ENCODE measurements at places on chromosomes 2 and 18.

DNA sequence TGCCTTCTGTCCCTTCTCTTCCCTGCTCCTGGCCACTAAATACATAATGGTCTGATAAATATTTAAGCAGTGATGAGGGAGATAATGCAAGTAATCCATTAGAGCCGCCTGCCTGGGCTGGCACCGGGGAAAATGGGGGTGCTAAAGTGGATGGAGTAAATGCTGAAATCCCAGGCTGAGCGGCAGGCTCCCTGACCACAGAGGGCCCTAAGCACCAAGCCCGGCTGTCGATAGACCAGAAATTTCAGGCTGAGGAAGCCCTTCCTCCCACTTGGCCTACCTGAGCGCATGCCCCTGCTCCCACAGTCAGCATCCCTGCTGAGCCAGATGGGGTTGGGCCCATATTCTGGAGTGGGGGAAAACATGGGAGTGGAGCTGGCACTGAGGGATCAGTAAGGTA is 197.5 kb upstream of the SKOR2 start:
- no peak for ATAC-seq

DNA sequence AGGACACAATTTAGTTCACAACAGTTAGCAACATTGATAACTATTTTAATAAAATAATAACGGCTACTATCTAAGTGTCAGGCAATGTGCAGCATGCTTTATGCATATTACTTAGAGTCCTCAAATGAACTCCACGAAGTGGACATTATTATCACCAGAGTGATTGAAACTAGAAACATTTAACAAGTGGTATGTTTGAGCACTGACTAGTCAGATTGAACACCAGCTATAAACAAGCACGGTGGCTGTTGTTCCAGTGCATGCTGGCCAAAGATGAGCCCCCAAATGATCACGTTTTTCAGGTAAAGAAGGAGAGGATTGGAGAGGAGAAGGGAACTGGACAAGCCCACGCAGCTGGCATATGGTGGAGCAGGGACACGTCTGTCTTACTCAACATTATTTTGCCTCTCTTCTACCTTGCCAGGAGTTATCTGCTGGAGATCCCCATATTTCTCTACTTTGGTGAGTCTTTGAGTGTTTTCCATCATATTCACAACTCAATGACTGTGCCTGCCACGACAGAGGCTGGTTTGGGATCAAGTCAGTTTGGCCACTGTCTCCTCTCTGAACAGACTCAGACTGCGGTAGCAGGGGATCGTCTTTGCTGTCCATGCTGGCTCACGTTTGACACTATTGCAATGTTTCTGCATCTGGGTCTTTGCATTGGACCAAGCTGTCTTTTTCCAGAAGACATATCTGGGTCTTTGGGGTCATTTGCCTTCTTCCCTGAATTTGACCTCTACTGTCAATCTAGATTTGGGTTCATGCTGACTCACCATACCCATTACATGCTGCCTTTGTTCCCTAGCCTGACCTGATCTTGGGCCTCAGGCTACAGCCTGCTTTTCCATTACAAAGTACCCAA is 66.0 kb upstream of the ACSL3 start:
- ATAC-seq, result no peak

GRCh38 chr2:66794551-66794950 is 359.6 kb downstream of the MEIS1 start:
- ATAC-seq, result no peak

- ATAC-seq, result no peak
Measured at GRCh38 chr18:77470569-77471413, 221.1 kb downstream of the GALR1 start.

- ATAC-seq, result peak; percentile 100
Measured at GRCh38 chr2:136305517-136306192, 187.7 kb upstream of the CXCR4 start.

DNA sequence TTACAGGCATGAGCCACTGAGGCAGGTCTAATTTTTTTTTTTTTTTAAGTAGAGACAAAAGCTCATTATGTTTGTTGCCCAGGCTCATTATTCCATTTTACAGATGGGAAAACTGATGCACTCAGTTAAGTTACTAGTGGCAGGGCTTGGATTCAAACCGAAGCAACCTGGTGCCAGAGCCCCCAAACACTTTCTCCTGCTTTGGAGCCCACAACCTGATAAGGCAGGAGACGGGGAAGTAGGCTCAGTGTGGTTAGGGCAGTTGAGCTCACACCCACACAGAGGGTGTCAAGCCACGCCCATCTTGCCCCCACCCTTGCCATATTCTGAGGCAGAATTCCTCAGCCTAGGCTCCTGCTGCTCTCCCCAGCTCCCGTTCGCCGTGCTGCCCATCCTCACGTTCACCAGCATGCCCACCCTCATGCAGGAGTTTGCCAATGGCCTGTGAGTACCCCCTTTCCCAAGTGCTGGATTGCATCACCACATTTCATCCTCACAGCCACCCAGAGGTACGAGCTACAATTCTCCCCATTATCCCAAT is 5.8 kb upstream of the CTDSP1 start:
- ATAC-seq, result no peak

DNA sequence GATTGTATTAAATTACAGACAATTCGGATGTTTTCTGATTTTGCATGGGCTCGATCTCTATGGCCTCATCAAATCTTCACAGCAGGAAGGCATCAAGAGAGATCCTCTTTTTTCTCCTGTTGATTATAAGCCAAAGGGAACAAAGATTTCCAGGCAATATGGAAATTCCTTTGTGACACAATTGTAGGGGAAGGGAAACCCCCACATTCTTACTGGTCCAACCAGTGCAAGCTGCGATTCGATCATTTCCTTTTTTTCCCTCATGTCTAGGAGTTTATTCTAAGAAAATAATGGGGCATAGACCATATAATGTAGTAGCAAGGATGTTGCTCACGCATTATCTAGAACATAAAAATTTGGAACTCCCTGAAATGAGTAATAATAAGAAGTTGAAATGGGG is 87.7 kb downstream of the LYPD6 start:
- no peak for ATAC-seq

DNA sequence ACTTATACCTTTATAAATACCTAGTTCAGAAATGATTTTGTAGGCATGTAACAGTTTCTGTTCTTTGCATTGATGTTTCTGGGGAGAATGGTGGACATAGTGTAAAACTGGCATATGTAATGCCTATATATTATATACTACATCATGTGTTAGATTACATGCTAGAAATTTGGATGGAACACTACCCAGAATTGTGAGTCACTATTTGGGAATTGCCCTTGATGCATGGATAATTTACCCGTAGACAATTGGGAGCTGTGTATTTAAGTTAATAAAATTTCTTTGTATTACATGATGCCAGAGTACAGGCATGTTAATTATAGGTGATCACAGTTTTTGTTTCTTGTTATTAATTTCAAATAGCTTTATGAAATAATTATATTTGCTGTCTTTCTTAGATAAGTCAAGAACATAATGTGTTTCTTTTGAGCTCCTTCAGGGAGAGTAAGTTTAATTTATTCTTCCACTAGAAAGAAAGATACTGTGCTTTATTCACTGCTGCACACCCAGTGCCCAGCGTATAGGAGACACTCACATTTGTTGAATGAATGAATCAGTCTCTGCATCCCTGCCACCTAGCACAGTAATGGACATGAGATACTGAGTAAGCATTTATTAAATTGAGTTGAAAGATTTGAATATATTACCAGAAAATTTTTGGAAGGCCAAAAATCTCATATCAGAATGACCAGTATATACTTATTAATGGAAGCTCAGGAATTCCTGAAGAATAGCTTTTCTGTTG is 16.9 kb downstream of the ACSL3 start:
- ATAC-seq, result no peak

GRCh38 chr2:143186876-143187275 is 57.7 kb downstream of the ARHGAP15 start:
- no peak for ATAC-seq

- no peak for ATAC-seq
Measured at GRCh38 chr2:171541202-171541887, 19.1 kb downstream of the CYBRD1 start.

DNA sequence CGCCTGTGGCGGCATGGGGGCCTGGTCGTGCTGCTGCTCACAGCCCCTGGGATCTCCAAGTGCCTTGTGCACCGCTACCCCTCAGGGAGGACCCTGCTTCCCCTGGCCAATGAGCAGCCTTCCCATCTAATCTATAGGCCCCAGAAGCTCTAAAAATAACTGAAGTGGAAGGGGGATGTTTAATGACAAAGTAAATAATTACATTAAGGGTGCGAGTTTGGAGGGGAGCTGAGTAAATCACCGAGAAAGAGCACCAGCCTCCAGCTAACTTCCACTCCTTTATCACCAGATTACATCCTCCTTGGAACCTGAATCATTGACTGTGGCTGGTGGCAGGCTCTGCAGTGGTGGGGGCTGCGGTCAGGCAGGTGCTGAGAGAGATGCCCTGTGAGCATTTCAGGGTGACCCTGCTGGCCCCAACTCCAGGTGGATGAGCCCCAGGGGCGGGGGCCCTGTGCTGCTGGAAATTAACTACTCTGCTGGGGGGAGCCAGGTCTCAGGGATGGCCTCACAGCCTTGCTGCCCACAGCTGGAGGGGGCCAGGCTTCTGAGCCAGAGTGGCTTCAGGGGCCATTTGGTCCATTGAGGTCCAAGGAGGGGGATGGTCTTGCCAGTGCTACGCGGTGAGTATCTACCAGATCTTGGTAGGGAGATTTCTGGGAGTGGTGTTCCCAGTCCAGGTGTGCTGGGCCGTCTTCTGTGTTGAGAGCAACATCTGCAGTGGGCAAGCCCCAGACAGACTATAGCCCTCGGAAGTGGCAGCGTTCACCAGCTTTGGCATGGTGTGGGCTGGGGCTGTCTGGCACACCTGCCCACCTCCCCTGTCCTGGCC is 74.2 kb downstream of the GLI2 start:
- no peak for ATAC-seq

GRCh38 chr2:164439885-164440284 is 181.4 kb downstream of the GRB14 start:
- no peak for ATAC-seq

- ATAC-seq, result no peak
Measured at GRCh38 chr2:37827911-37828511, 97.1 kb upstream of the RMDN2 start.

- ATAC-seq, result no peak
Measured at GRCh38 chr2:162710287-162710890, 128.2 kb downstream of the KCNH7 start.

GRCh38 chr2:116223912-116224311 is 1590.6 kb upstream of the DDX18 start:
- no peak for ATAC-seq

DNA sequence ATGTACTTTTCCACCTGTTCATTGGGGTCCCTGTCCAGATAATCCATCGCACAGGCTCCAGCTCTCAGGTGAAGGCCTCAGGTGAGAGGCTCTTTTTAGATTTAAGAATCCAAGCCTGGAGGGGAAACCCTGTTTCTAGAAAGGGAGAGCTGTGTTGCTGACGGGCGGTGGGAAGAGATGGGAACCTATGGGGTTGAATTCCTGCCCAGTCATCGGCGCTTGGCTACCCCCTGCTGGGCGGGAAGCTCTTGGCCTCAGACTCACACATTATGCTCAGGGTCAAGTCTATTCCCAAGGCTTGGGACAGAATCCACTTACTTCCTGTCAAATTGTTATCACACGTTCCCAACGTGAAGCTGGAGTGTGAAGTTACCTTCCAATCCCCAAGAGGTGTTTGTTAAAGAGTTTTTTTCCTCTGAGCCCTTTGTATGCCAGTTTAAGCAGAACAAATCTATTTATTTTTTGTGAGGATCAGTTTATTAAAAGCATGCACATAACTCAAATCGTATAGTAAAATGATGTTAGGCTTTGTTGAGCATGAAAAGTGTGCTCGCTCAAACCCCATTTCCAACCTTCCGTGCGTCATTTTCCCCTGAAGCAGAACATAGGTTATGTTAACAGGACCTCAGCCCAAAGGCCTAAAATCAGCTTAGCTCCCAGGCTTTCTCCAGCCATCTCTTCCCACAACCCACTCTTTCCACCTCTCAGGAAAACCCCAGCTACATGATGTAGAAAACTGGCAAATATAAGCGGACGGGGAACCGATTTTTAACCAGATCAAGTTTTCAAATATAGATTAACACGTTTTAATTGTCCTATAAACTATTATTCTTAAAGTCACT is 181.7 kb upstream of the ETAA1 start:
- no peak for ATAC-seq

- no peak for ATAC-seq
Measured at GRCh38 chr2:82124629-82125028, 1820.1 kb upstream of the LRRTM1 start.

- ATAC-seq, result no peak
Measured at GRCh38 chr2:131039101-131039440, 54.2 kb downstream of the FAM168B start.

GRCh38 chr2:226475650-226476049 is 324.0 kb downstream of the IRS1 start:
- ATAC-seq, result no peak

DNA sequence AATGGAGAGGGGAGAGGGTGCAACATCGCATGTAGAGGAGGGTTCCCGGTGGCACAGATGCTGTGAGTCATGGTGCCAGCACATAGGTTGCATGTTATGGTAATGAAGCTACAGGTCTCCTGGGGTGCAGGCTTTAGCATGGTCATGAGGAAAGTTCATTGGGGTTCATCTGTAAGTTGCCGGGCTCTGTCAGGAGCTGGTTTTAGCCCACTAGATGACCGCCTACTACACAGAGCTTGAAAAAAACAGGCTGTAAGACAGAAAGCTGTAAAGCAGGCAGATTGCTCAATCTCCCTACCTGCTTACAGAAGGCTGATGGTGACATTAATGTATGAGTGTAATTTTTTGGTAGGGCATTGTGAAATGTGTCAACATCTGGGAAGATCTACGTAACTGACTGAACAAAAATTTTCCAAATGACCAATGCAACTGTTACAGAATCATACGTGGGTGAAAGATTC is 23.9 kb downstream of the DYSF start:
- ATAC-seq, result no peak

DNA sequence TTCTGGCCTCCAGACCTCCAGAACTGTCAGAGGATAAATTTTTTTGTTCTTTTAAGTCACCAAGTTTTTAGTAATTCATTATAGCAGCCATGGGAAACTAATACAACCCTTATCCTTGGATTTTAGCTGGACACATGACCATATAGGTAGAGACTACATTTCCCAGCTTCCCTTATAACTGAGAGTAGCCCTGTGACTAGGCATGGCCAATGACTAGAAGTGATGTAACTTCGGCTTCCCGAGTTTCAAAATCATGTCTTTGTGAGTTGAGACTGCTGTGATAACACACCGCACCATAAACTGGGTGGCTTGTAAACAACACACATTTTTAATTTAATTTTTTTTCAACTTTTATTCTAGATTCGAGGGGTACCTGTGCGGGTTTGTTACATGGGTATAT is 134.0 kb upstream of the SERTAD2 start:
- no peak for ATAC-seq

DNA sequence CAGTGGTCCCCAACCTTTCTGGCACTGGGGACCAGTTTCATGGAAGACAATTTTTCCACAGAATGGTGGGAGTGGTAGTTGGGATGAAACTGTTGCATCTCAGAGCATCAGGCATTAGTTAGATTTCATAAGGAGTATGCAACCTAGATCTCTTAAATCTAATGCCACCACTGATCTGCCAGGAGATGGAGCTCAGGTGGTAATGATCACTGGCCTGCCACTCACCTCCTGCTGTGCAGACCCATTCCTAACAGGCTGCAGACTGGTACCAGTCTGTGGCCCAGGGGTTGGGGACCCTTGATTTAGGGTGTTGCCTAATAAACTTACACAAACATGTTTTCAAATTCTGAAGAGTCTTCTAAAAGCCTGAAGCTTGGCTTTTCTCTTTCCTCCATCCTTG is 261.3 kb downstream of the CDH19 start:
- ATAC-seq, result no peak

- ATAC-seq, result no peak
Measured at GRCh38 chr2:119473621-119474370, 42.1 kb downstream of the TMEM37 start.

GRCh38 chr2:10407432-10407831 is 40.7 kb downstream of the ODC1 start:
- no peak for ATAC-seq

GRCh38 chr2:69272803-69273471 is 114.1 kb downstream of the GFPT1 start:
- ATAC-seq, result no peak

Data from activated CD4-positive, CD25-positive, alpha-beta regulatory T cell treated with anti-CD3 and anti-CD28 coated beads, Interleukin-2, amount 50 U/mL, for 24 hours (primary cell).